Muscle of leg (tissue), 16 donors: ENCODE measurements at places on chromosomes 6 and 20. TPM values are rescaled to one million over a fixed set of nuclear protein-coding genes. Genes with fewer than 3 reads are reported as not detected.

Gene C6orf118
- total RNA-seq = 0.89 TPM

Gene CRIP3
- total RNA-seq = 1.1 TPM

Gene CTAGE9
- not detected for total RNA-seq

Gene CEP85L
- total RNA-seq = 41.9 TPM

Gene SLC12A5
- total RNA-seq = 0.13 TPM

Gene TENT5A
- 23.1 TPM for total RNA-seq
